ENCODE measurements at places on chromosomes 6 and 20.

GRCh38 chr6:111759331-111759835 is 113.9 kb downstream of the FYN start:
- no peak for DNase-seq

DNA sequence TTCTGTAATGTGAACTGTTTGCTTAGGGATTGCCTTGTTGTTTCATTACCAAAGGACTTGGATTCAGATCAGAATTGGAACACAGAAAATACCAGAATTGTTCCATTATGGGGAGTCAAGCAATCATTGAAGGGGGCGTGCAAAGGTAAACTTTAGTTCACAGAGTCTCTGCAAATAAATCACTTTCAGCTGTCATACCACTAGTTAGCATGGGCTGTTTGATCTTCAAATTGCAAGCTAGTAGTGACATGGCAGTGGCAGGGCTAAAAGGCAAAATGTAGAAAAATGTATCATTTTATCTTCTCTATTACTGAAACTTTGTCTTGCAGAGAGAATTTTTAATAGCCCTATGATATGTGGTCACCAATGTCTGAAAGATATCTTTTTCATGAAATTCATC is 483.2 kb upstream of the NRSN1 start:
- no peak for DNase-seq

DNA sequence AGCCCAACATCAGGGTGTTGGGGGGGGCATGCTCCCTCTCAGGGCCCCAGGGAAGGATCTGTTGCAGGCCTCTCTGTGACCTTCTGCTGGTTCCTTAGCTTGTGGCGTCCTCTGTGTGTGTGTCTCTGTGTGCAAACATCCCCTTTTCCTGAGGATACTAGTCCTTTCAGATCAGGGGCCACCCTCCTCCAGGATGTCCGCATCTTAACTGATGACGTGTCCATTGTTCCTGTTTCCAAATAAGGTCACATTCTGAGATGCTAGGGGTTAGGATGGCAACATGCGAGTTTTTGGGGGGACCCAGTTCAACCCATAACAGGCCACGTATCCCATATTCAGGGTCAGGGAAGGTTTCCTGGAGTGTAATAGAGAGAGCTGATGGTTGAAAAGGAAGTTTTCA is 40.9 kb downstream of the GMPR start:
- no peak for DNase-seq

GRCh38 chr6:42969934-42970333 is 9.0 kb downstream of the PEX6 start:
- no peak for DNase-seq

- DNase-seq: no peak
Measured at GRCh38 chr6:108451816-108452215, 108.9 kb upstream of the FOXO3 start.

- no peak for DNase-seq
Measured at GRCh38 chr20:10665791-10666190, 8.0 kb downstream of the JAG1 start.

DNA sequence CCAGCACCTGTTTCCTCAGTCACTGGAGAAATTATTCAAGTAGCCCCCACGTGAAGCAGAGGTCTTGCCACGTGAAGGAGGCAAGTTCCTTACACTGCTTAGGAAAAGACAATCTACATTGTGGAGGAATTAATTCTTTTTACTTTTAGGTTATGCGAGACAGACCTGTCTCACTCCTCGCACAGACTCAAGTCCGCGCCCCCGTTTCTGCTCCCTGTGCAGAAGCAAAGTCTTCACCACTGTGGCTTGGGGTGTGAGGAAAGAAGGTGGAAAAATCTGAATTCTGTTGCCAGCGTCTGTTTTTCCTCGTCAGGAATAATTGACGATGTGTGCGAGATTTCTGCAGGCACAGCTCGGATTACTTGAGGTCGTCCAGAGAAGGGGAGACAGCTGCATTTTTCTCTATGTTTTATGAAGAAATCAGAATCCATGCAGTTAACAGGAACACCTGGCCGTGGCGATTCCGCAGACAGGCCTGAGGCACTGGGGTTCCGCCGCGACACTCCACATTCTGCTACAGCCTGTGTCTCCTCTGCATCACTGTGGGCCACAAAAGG is 185.1 kb downstream of the SMOC2 start:
- no peak for DNase-seq

GRCh38 chr6:9428421-9429172 is 986.3 kb downstream of the TFAP2A start:
- no peak for DNase-seq

- no peak for DNase-seq
Measured at GRCh38 chr6:85353012-85353411, 96.9 kb upstream of the NT5E start.

DNA sequence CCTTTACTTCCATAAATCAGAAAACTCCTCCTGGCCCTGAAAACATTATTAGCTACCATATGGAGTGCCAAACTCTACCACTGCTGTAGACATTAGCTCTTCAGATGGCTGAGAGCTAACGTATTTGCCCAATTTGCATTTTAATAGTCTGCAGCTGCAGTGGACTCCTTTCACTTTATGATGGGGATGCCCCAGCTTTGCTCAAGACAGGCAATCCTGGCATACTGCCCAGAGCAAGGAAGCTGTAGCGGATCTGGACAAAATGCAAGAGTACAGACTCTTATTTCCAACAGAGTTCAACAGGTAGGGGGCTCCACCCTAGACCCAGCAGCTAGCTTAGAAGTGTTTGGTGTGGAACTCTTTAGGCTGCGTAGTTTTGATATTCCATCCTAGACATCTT is 246.7 kb downstream of the FOXC1 start:
- peak; percentile 12 for DNase-seq

- DNase-seq: no peak
Measured at GRCh38 chr6:134324766-134325165, 6.9 kb upstream of the SGK1 start.

- DNase-seq: no peak
Measured at GRCh38 chr20:63502671-63503172, 3.8 kb upstream of the EEF1A2 start.

- no peak for DNase-seq
Measured at GRCh38 chr6:150635906-150636514, 36.3 kb downstream of the PLEKHG1 start.

GRCh38 chr6:1335367-1336037 is 23.6 kb downstream of the FOXQ1 start:
- DNase-seq: no peak

- DNase-seq: peak; percentile 93
Measured at GRCh38 chr20:62794007-62794724, 2.1 kb upstream of the MRGBP start.

DNA sequence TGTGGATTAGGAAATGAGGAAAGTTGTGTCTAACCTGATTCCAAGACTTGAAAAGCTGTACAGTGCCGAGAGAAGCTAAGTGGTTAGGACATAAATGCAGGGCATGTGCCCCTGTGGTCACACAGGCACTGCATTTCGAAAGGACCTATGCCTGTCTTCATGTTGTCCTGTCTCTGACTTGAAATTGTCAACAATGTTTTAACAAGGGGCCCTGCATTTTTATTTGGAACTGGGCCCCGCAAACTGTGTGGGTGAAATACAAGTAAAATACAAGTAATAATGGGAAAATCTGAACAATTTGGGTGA is 38.8 kb downstream of the MRS2 start:
- DNase-seq: no peak

DNA sequence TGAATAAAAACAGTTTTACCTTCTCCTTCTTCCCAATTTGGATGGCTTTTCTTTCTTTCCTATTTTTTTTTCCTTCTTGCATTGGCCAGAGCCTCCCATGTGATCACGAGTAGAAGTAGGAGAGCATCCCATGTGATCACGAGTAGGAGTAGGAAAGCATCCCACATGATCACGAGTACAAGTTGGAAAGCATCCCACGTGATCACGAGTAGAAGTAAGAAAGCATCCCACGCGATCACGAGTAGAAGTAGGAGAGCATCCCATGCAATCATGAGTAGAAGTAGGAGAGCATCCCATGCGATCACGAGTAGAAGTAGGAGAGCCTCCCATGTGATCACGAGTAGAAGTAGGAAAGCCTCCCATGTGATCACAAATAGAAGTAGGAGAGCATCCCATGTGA is 218.6 kb downstream of the DLL1 start:
- no peak for DNase-seq

GRCh38 chr6:29999416-29999815 is 57.1 kb downstream of the HLA-A start:
- no peak for DNase-seq

DNA sequence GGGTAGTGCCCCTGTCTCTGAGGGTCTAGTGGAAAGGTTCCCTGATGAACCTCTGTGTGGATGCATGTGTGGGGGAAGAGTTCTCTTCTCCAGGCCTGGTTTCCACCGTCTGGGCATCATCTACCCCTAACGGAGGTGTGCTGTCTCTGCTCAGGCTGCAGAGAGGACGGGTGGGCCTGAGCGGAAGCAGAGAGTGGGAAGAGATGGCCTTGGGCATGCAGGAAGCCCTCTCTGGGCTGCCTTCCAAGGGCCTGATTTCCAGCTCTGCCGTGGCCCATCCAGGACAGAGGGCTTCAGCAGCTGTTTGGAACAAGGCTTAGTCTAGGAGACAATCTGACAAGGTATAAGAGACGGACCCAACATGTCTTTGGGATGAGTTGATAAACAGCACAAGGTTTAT is 220.1 kb upstream of the DTNBP1 start:
- no peak for DNase-seq

DNA sequence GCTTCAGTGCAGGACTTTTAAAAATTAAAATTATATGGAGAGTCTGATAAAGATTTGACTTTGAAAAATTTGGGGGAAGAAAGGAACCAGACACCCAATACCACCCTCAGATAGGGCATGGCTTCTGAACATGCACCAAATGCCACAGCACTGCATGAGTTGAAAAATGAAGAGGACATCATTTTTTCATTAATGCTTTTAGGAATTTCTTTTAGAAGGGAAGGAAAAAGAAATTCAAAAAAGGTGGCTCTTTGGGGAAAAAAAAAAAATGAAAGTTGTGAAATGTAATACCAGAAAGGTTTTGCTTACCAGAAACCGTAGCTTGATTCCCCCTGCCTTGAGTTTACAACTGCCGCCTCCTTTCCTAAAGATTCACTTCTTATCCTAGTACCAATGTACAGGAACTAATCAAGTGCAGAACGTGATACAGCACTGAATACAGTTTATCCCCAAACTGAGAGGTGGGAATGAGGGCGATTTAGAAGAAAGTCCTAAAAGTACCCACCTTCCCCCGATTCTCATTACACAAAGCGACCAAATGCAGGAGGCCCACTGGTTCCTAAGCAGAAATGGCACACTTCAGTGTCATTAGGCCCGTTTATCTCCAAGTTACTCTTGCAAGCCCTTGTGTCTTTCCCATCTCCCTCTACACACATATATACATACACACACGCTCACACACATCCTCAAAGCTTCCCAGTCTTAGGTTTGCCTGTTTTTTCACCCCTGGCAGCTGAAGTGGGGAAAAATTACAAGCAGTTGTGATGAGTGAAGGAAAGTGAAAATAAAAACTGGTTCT is 2.8 kb downstream of the PPP1R10 start:
- DNase-seq: no peak

- no peak for DNase-seq
Measured at GRCh38 chr6:134680021-134680420, 269.9 kb downstream of the ALDH8A1 start.

DNA sequence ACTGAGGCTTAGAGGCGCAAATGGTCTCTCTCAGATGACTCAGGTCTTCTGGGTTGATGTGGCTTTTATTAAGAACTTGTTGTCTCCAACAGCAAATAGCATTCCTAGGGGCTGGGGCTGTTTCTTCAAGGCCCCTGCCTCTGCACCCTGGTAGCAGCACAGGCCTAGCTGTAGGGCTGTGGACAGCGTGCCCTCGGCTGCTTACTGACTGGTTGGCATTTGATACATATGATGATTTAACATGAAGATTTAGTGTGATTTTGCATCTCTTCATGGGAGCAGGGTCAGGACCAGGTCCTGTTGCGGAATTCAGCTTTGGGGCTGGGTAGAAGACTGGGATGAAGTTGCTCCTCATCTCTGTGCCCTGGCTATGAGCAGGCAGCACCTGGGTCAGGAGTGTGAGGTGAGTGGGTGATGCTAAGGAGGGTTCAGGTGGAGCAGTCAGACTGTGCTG is 24.3 kb upstream of the IER3 start:
- DNase-seq: no peak

Data from GM12891 (cell line).